ENCODE measurements at places on chromosomes 6 and 20.

DNA sequence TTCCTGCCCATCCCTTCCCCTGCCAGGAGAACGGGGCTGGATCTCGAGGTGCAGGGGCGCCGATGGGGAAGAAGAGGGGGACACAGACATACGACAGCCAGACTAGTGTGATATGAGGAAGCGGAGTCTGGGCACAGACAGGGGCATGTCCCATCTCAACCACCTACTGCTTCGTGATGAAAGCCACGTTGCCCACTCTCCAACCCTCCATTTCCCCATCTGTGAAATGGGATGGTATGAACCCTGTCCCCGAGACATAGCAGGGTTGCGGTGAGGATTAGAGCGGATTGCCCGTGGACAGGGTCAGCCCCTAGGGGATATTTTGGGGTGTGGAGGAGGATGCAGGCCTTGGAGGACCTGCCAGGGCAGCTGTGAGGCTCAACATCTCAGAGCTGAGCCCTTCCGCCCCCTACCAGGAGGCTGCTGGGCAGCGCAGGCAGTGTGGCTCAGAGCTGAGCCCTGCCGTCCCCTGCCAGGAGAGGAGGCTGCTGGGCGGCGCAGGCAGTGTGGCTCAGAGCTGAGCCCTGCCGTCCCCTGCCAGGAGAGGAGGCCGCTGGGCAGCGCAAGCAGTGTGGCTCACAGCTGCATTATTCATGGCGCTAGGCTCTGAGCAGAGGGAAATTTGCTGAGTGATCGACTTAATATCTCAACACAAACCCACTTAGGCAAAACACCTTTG, 71.7 kb downstream of the GRM4 start:
- no peak for DNase-seq

- no peak for DNase-seq
These were observed at the start of gene CPXM1 for GRCh38 chr20:2800521-2801285. CPXM1 (minus strand) TSS chr20:2800627; CDS start chr20:2800572, 55 bp downstream.

- peak; percentile 4 for DNase-seq
These were observed 53.0 kb downstream of the LINC00237 start for GRCh38 chr20:21053002-21053762.

DNA sequence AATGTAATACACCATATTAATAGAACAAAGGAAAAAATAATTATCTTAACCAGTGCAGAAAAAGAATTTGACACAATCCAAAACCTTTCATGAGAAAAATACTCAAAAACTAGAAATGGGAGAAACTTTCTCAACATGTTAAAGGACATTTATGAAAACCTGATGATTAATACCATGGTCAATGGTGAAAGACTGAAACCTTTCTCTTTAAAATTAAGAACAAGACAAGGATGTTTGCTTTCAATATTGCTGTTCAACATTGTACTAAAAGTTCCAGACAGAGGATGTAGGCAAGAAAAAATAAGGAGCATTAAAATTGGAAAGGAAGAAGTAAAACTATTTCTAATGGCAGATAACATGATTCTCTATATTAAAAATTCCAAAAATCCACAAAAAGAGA, 981.3 kb upstream of the FLRT3 start:
- DNase-seq: no peak

GRCh38 chr20:15236812-15237211, 899.4 kb upstream of the FLRT3 start:
- DNase-seq: peak; percentile 80

DNA sequence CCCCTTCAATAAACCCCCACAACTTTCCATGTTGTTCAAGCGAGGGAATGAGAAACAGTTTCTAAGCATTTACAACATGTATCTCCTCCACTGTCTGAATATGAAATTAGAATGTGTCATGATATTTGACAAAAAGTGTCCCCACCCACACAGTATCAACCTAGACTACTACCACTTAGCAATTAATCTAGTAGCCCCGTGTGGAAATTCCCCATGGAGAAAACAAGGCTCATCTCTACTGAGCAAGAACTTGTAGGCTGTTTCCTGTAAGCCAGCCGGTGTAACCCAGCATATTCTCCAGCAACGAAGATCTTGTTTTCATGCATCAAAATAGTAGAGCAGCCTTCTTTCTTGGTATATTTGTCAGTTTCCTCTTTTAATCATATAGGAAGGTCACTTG, 115.0 kb downstream of the IRF4 start:
- no peak for DNase-seq

- DNase-seq: no peak
These were observed 42.5 kb downstream of the GABRR2 start for GRCh38 chr6:89272596-89272995.

- no peak for DNase-seq
These were observed 373.2 kb upstream of the MMS22L start for GRCh38 chr6:97656236-97656635.

DNA sequence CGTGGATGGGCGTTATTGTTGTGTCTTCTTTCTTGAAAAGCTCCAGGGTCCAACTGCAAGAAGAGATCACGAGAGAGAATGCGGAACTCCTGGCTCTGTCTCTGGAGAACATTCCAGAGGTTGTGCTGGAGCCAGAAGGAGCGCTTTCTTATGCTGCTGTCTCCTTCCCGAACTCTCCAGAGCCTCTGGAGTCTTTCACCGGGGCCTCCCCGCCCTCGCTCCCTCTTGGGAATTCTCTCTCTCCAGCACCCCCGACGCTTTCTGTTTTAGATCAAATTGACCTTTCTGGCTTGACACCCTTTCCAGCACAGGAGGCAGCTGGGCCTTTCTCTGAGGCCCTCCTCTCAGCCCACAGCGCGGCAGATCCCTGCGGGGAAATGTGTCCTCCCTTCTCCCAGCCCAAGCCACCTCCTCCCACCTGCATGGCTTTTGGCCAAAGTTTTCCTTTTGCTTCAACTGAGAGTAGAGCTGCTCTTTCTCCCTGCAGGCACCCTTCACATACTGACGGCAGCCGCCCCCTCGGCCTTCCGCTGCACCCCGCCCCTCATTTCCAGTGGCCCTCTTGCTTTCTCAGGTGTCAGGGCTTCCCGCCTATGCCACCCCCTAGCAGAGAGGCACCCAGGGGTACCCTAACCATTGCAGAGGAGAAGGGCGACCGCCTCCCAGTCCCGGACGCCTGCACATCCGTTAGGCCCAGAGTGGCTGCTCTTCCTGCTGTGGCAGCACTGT, 6.6 kb upstream of the CCR6 start:
- no peak for DNase-seq
